ENCODE measurements at places on chromosomes 5 and 9.

DNA sequence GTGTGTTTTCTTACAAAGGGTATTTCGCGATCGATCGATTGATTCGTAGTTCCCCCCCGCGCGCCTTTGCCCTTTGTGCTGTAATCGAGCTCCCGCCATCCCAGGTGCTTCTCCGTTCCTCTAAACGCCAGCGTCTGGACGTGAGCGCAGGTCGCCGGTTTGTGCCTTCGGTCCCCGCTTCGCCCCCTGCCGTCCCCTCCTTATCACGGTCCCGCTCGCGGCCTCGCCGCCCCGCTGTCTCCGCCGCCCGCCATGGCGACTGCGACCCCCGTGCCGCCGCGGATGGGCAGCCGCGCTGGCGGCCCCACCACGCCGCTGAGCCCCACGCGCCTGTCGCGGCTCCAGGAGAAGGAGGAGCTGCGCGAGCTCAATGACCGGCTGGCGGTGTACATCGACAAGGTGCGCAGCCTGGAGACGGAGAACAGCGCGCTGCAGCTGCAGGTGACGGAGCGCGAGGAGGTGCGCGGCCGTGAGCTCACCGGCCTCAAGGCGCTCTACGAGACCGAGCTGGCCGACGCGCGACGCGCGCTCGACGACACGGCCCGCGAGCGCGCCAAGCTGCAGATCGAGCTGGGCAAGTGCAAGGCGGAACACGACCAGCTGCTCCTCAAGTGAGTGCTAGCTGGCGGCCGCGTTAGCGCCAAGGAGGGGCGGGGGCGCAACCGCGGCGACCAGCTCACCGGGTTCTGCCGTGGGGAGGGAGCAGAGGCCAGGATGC, 480 bp downstream of the LMNB1 start:
- peak overlapping the region; percentile 98 for H3K27ac ChIP-seq
- H3K36me3 ChIP-seq: no peaks in the 10 kb centered on the region
- H3K27me3 ChIP-seq: no peaks in the 10 kb centered on the region
- H3K4me3 ChIP-seq: peak overlapping the region; percentile 97
- H3K4me1 ChIP-seq: peaks cover 13% of the 10 kb centered on the region

GRCh38 chr9:124278054-124278540, 20.3 kb downstream of the NEK6 start:
- no peaks in the 10 kb centered on the region for H3K27me3 ChIP-seq
- DNase-seq: no peak
- peaks cover 6% of the 10 kb centered on the region for H3K36me3 ChIP-seq
- no peak overlapping the region for H3K4me3 ChIP-seq
- no peak overlapping the region for H3K27ac ChIP-seq

- H3K36me3 ChIP-seq: no peaks in the 10 kb centered on the region
- H3K4me1 ChIP-seq: peaks cover 3% of the 10 kb centered on the region
- no peak overlapping the region for H3K4me3 ChIP-seq
- no peak overlapping the region for H3K27ac ChIP-seq
Observed at GRCh38 chr5:67985686-67986387, 229.7 kb upstream of the PIK3R1 start.

DNA sequence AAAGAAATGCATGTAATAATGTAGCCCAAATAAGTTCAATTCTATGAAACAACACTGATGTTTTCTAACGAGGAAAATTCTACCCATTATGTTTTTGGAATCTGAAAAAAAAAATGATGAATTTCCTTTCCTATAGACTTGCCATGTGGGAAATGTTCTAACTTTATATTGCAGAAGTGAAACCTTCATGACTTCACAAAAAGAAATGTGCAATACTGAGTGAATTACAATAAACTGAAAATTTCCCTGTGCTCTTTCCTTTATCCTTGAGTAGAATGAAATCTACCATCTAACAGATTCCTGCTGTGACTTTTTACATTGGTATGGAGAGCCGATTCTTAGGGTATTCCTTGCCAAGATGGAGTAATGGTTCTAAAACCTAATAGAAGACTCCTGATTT, 1622.5 kb downstream of the MAT2B start:
- H3K36me3 ChIP-seq: no peaks in the 10 kb centered on the region
- no peaks in the 10 kb centered on the region for H3K27me3 ChIP-seq
- no peak overlapping the region for H3K4me3 ChIP-seq
- no peaks in the 10 kb centered on the region for H3K4me1 ChIP-seq
- peak; percentile 47 for DNase-seq

DNA sequence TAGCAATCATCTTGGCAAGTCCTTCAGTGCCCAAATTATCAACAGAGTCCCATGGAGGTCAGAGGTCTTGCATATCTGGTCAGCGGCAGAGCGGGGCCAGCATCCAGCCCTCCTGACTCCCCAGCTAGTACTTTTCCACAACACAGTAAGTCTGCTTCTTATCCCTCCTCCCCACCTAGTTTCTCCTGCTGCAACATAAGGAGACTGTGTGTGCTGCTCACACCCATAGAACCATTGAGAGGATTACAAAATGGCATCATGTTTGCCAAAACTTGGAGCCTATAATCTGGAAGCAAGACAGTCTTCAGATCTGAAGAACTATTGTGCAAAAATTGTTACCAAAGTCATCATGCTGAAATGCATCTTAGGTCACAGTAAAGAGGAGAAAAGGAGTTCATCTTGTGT, 125.8 kb upstream of the ZNF366 start:
- H3K36me3 ChIP-seq: no peaks in the 10 kb centered on the region
- peaks cover 16% of the 10 kb centered on the region for H3K4me1 ChIP-seq
- no peaks in the 10 kb centered on the region for H3K27me3 ChIP-seq
- H3K27ac ChIP-seq: no peak overlapping the region
- DNase-seq: no peak

DNA sequence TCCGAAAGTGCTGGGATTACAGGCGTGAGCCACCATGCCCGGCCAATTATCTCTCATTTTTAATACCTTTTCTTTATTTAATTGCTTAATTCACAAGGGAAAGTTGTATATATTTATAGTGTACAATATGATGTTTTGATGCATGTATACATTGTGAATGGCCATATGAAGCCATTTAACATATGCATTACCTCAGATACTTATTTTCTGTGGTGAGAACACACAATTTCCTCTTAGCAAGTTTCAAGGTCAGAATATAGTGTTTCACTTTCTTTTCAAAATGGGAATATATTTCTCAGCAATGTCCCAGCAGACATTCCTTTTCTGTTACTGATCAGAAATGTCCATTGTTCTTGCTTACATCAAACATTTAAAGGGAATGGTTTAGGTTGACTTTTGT, 1596.3 kb downstream of the MAT2B start:
- H3K27ac ChIP-seq: no peak overlapping the region
- no peaks in the 10 kb centered on the region for H3K36me3 ChIP-seq
- H3K27me3 ChIP-seq: no peaks in the 10 kb centered on the region
- DNase-seq: no peak
- no peaks in the 10 kb centered on the region for H3K4me1 ChIP-seq

DNA sequence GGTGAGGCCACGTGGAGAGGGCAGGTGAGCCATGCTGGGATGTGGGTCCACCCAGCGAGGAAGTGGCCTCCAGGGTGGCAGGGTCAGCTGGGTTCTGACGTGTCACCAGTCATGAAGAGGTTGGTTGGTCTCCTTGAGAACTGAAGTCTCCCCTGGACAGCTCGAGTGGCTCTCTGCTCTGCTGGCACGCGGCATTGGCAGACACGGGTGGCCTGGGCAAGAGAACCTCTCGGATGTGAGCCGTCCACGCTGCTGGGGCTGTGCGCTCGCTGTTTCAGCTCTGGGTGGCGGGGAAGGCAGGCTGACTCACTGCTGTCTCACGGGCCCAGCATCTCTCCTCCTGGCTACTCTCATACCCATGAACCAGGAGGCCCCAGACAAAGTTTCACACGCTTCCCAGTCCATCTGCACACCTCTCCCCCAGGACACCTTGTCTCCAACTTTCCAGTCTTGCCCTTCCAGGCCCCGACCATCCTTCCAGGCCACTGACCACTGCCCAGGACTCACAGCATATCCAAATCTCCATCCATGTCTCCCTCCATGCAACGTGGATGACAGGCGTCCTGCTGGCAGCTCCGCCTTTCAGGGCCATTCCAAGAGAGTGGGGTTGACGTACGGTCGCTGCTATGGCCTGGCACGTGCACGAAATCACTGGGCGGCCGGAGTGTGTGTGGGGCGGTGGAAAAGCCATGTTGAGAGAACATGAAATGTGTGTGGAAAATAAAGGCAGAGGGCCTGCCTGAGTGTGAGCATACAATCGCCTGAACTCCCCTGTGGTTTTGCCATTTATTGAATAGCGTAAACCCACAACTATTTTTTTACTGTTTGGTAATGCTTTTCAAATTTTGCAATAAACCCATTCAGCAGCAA, 145.0 kb upstream of the COL5A1 start:
- no peak overlapping the region for H3K4me3 ChIP-seq

GRCh38 chr9:9914174-9914573, 698.6 kb downstream of the PTPRD start:
- no peaks in the 10 kb centered on the region for H3K4me1 ChIP-seq
- H3K27ac ChIP-seq: no peak overlapping the region
- H3K27me3 ChIP-seq: no peaks in the 10 kb centered on the region

DNA sequence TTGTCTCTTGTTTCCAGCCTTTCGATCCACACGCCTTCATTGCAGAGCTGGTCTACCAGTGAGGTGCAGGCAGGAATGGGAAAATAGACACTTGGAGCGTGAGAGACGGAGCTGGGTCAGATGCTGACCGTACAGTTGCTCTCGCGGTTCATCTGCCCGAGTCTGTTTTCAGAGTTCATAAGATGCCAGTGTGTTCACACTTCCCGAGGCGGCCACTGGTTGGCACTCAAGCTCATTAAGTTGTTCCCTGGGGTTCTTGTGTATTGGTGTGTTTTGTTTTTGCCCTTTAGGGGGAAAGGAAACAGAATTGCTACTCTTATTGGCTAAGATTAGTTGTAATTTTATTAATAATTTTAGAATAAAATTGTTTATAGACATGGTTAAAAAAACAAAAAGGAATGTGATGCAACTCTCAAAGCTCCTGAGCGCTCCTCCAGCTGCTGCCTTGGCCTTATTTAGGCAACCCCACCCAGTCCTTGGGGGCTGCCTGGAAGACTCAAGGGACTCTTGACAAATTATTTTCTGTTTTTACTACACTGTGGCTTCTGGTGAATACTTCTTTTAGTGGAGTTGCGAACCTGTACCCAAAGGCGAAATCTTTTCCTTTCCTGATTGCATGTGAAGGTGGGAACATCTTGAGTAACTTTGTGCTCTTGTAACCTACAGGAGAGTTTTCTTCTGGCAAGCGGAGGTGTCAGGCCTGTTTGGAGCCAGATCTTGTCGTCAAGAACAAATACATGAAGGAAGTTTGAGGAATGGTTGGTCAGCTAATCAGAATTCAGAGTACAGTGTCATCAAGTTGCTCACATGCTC, 146.1 kb downstream of the MAST4 start:
- no peak overlapping the region for H3K27ac ChIP-seq
- no peaks in the 10 kb centered on the region for H3K36me3 ChIP-seq
- peaks cover 8% of the 10 kb centered on the region for H3K4me1 ChIP-seq
- DNase-seq: peak; percentile 38
- H3K4me3 ChIP-seq: no peak overlapping the region

DNA sequence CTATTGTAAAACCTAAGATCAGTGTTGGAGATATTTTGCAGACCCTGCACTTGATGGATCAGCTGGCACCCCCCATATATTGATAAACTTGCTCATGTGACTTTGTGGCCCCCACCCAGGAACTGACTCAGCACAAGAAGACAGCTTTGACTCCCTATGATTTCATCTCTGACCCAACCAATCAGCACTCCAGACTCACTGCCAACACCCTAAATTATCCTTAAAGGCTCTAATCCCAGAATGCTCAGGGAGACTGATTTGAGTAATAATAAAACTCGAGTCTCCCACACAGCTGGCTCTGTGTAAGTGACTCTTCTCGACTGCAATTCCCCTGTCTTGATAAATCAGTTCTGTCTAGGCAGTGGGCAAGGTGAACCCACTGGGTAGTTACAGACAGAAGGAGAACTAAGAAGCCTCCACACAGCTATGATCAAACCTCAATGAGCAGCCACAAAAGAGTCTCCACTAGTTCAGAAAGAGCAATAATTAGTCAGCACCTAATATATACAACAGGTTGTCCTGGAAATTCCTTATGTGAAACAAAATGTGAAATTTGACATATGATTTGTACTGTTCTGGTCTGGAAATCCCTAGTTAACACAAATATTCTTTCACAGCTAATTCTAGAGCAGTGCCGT, 52.2 kb downstream of the ACTL7B start:
- no peak overlapping the region for H3K4me3 ChIP-seq
- H3K36me3 ChIP-seq: no peaks in the 10 kb centered on the region
- H3K4me1 ChIP-seq: peaks cover 3% of the 10 kb centered on the region
- H3K27me3 ChIP-seq: no peaks in the 10 kb centered on the region
- DNase-seq: no peak

DNA sequence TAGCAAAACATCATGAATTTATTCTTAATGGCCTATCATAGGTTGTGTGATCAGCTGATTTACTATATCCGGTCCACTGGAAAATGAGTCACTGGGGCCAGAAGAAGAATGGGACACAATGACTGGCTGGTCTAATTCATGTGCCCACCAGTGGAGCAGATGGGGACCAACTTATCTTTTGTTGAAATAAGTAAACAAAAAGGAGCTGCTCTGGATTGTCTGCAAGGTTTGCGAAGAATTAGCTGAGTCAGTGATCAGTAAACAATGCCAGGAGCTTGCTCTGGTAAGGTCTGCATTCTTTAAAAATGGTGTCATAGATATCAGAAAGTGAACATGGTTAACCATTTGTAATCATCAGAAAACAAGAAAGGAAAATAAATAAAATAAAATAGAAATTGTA, 128.0 kb downstream of the RASEF start:
- no peaks in the 10 kb centered on the region for H3K36me3 ChIP-seq
- no peak overlapping the region for H3K4me3 ChIP-seq
- no peak overlapping the region for H3K27ac ChIP-seq

DNA sequence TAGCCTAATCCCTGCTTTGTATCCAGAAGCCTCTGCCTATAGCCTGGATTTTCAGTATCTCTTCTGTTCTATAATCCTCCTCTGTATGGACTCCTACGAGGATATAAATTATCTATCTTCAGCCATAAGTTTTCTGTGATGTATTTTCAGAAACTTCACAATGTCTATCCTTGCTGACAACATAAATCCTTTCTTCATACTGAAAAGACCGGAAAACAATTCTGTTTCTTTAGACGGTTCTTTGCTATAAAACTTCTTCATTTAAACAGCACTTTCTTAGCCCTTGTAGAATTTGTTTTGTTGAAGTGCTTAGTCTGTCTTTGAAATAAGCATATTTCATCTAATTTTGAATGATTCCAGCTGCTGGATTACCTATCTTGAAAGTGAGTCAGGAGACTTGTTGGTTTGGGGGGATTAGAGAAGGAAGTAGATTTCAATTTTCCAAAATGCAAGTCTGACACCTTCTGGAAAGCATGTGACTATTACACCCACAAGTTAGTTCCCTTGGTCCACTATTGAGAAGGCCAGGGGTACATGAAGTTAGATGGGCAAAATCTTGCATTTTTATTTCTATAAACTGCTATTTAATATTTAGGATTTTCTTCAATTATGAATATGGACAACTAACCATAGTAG, 96.3 kb upstream of the RANBP3L start:
- no peaks in the 10 kb centered on the region for H3K27me3 ChIP-seq
- no peaks in the 10 kb centered on the region for H3K36me3 ChIP-seq
- peaks cover 3% of the 10 kb centered on the region for H3K4me1 ChIP-seq

- H3K4me3 ChIP-seq: no peak overlapping the region
- peak; percentile 64 for DNase-seq
- H3K36me3 ChIP-seq: no peaks in the 10 kb centered on the region
- no peak overlapping the region for H3K27ac ChIP-seq
- no peaks in the 10 kb centered on the region for H3K27me3 ChIP-seq
- H3K4me1 ChIP-seq: peaks cover 33% of the 10 kb centered on the region
Observed at GRCh38 chr5:135991429-135991828, 36.6 kb upstream of the LECT2 start.

Data from muscle of leg (tissue), 16 donors.